Colonic mucosa (tissue), 4 donors: ENCODE measurements at places on chromosomes 2 and 18. TPM values are rescaled to one million over a fixed set of nuclear protein-coding genes. Genes with fewer than 3 reads are reported as not detected.

DNA sequence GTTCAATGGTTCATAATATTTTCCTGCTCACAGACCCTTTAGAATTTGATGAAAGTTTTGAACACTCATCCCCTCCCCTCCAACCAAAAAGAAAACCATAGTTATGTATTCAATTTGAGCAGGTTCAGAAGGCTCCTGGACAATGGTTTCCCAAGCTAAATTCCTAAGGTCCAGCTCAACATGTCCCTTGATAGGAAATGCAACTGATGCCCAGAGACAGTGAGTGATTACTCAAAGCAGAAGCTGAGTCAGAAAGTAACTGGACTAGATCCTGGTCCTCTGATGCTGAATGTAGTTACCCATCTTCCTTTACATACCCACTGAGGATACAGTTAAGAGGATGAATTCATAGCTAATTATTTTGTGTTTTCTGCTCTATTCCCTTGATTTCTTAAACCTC is 218.9 kb upstream of the NCKAP5 start:
- DNase-seq = no peak

NOP58 gene
- 34.3 TPM for total RNA-seq

DNA sequence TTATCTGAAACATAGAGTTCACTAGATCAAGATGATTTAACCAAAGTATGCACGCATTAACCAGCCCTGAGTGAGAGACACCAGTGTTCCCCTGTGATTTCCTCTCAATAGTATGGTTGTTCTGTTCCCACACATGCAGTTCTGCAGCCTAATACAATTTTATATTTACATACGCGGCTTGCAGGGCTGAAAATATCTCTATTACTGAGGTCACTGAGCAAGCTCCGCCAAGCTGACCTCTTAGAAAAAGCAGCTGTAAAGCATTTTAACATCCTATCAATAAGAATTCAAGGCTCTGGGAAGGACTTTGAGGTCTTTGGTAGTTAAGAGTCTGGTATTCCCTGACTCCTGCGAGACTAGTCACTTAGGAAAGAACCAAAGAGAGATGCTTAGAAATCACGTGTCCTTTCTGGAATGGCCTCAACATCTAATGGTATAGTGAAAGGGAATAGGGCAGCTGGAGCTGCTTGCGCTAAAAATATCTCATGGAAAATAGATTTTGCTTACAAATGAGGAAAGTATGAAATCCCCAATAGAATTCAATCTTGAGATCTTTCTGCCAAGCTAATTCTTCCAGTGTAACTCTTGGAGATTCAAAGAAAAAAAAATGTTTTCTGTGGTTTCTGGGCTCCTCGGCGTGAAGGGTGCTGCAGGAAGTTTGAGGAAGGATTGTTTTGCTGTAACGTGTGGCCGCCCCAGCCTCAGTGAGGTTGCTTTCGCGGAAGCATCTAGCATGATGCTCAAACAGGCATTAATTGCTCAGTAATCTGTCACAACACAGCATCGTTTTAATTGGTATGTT is 59.2 kb downstream of the DOCK10 start:
- DNase-seq = no peak

SCG2 gene
- total RNA-seq = 4.1 TPM

- peak; percentile 49 for DNase-seq
These were observed 165.8 kb downstream of the TNS1 start for GRCh38 chr2:217836901-217837491.

DNA sequence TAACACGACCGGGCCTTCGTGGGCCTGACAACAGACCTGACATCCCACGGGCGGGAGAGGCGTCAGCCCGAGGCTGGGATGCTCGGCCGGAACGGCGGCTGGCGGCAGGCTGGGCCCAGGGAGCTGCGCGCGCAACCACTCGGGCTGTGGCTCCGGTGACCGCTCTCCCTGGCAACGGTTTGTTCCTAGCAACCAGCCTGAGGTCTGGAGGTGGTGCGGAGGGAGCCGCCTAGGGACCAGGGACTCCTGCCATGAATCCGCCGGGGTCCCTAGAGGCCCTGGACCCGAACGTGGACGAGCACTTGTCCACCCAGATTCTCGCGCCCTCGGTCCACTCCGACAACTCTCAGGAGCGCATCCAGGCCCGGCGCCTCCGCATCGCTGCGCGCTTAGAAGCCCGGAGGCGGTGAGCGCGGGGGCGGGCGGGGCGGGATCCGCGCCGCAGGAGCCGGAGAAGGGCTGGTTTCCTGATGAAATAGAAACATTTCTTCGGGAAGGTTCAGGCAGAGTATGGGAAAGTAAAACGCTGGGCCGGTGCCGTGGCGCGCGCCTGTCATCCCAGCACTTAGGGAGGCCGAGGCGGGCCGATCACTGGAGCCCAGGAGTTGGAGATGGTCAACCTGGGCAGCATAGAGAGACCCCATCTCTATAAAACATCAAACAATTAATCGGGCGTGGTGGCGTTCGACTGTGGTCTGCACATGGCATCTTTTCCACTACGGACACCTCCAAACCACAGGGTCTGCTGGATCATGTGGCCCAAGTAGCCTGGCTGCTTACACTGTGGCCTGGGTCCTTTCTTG is at the start of gene DRC1:
Gene DRC1, plus strand, starts transcription at position 182 of the 803 bp plus-strand sequence. Its CDS starts 70 bp downstream, at position 252.
- peak; percentile 32 for DNase-seq

ADD2 gene
- 0.79 TPM for total RNA-seq
